ENCODE measurements at places on chromosomes 11 and 22.

GRCh38 chr11:35267504-35267903 is 128.5 kb downstream of the CD44 start:
- peak; percentile 95 for DNase-seq

- no peak for DNase-seq
Measured at GRCh38 chr11:71500601-71501021, 26.5 kb upstream of the KRTAP5-7 start.

DNA sequence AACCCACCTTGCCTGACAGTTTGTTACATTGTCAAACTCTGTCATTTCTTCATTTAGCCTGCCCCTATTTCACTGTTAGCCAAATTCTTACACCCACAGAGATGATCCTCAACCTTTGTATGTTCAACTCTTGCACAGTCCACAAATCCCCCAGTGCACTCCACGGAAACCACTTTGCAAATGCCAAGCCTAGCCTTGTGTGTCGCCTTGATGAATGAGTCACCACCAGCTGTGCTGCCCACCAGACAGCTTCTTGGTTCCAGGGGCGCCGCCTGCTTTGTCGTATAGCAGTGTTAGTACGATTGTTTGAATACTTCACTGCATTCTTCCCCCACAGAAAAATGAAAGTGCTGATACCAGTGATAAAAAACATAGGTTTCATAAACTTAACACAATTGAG is 686.3 kb downstream of the NTM start:
- peak; percentile 85 for DNase-seq

GRCh38 chr11:15594607-15595006 is 479.9 kb downstream of the INSC start:
- DNase-seq, result no peak

GRCh38 chr22:41193829-41194228 is 11.3 kb upstream of the L3MBTL2 start:
- no peak for DNase-seq

DNA sequence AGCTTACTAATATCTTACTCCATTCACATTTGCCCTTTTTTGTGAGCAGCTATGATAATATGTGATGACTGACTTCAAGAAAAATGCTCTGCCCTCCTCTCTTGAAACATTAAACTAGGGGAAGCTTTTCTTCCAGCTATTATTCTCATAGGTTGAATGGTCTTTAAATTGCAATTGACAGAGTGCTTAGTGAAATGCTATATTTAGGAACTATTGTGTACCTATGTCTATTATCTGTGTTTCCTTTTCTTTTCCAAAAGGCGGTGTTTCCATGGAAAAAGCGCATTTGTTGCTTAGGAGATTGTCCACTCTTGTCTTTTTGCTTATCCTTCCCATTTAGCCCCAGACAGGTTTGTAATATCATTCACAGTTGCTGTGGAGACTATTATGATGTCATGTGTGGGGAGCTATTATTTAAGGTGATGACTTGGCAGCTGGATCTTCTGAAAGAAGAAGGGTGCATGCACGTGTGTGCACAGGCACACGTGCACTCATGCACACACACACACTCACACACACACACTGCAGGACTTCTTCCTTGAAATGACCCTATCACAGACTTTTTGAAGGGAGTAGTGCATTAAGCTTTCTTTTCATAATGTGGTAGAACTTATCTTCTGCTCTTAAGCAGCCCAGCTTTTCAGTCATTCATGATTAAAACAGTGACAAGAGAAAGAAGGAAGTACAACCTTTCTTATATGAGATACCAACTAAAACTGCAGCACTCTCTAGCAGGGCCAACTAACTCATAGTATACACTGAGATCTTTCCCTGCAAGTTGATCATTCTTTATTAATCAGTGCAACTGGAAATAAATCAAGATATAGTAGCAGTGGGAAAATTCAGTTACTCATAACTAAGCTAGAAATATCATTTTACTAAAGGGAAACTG is 340.8 kb upstream of the MTNR1B start:
- DNase-seq, result peak; percentile 61

DNA sequence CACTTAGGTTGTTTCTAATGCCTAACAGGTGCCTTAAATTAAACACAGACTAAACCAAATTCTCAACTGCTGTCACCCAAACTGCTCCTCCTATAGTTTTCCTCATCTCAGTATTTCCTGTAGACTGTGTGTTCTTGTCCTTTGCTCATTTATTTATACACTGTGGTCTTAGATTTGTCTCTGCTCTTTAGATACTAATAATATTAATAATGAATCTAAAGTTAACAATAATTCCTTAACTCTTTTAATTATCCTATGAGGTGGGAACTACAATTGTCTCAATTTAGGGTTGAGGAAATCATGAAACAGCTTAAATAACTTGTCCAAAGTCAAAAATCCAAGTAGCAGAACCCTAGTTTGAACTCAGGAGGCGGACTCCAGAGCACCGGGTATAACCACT is 43.9 kb upstream of the YPEL1 start:
- no peak for DNase-seq

GRCh38 chr22:25360891-25361645 is 141.6 kb downstream of the CRYBB2 start:
- DNase-seq, result no peak

DNA sequence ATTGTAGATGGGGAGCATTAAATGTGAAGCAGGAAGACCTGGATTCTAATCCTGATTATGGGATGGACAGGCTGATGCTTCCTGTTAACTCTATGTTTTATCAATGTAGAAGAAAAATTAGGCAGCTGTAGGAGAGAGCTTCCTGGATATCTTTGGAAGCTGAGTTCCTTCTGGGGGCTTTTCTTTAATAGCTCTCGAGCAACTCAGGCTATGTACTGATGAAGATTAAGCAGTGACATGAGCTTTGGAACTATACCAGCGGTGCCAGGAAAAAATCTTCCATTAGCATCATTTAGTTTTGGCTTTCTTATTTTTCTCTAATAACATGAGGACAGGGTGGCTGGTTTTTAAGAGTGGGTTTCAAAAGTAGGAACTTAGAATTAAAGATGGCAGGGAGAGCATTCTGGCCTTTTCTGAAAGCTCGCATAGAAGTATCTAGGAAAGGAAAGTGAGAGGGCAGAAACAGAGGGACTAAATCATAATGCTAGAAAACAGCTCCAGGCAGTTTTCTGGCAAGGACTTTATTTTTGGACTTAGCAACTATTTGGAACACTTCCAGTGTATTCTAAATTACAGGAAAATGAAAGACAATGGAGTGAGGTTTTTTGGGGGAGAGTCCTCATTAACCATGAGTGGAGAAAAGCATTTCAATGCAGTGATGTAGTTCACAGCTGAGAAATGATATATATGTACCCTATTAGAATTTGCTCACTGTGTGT is 69.2 kb upstream of the RRM1 start:
- peak; percentile 51 for DNase-seq

DNA sequence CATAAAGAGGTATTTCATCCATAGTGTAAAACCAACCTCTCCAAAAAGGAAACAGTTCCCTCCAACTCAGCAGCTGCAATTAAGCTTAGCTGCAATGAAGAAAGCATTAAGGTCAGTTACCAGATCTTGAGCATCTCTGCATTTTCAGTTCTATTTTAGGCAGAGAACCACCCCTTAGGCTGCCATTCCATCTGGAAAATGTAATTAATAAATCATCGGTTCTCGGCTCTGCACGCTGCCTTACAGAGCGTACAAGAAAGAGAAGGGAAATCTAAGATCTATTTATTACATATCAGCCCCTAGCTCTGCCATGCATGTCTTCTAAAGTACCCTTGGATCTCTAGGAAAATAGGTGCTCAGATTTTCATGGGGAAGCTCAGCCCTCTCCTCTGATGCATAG is 71.5 kb downstream of the RCN1 start:
- DNase-seq, result no peak

DNA sequence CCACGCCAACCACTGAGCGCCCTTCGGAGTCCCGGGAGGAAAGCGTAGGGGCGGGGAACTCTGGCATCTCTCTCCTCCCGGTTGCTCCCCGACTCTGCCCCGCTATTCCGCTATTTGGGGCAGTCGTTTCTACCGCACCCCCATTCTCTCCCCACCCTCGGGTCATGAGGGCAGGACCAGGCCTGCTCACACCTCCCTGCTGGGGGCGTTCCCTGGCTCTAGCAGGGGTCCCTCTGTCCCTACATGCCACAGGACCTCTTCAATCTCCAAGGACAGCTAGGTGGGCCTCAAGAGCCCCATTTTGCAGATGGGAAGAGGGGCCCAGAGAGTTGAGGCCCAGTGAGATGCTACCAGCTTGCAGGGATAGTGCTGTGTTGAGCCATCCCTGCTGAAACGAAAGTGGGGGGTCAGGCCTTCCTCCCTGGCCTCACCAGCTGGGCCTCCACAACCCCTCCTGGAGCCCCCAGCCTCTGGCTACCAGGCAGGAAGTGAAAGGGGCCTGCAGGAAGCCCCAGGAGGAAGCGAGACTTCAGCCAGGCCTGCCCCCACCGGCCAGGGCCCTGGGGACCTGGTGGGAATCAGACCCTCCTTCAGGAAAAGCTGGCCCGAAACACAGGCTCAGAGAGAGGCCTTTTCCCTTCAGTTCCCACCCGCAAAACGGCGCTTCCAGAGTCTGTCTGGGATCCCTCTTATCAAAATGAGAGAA is 5.5 kb upstream of the SHISA8 start:
- no peak for DNase-seq

- peak; percentile 78 for DNase-seq
Measured at GRCh38 chr11:86511086-86511551, 136.4 kb downstream of the CCDC81 start.

Data from fibroblast of skin of right biceps (primary cell).